ENCODE measurements at places on chromosomes 5 and 9.

DNA sequence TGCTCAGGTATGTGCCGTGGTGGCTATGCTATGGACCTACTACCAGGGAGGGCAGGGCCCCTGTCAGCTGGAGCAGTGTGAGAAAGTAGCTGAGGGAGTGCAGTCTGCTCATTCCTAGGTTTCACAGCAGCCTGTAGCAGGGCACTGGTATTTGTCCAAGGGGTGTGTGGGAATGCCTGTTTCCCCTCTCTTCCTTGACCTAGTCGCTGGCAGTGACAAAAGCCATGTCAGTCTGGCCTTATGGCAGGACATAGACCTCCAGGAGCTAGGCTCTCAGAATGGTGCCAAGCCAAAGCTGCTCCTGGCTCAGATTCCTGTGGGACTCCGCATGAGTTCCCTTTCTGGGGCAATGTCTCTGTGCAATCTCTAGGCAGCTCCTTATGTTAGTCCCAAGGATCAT, 253.9 kb upstream of the TYRP1 start:
- no peak for DNase-seq

DNA sequence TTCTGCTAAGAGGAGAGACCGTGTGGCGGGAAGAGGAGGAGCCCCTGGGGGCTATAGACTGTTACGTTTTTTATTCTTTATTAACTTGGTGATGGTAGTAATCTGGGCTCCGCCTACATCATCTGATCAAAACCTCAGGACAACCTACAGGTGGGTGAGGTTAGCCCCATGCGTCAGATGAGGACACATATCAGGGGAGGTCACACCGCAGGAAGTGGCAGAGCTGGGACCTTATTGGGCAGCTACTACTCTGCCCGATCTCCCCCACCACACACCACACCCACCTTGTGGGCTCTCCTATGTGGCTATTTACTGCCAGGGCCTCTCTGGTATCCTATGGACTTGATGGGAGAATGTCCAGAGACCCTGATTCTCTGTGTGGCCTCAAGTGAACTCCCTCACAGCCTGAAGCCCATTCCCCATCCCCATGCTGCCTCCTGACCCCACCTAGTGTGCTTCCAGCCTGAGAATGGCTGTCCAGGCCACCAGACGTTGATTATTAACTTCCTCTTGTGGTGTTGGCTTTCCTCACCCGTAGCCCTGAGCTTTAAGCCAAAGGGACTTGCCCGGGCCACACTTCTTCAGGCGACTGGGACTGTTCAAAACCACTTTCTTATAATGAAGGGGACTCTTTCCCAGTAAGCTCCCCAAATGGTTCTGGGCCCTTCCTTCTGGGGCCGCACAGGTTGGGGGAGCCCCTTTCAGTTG, 8.2 kb downstream of the UNC5A start:
- DNase-seq, result no peak

GRCh38 chr5:104512063-104512825, 949.7 kb upstream of the NUDT12 start:
- no peak for DNase-seq

DNA sequence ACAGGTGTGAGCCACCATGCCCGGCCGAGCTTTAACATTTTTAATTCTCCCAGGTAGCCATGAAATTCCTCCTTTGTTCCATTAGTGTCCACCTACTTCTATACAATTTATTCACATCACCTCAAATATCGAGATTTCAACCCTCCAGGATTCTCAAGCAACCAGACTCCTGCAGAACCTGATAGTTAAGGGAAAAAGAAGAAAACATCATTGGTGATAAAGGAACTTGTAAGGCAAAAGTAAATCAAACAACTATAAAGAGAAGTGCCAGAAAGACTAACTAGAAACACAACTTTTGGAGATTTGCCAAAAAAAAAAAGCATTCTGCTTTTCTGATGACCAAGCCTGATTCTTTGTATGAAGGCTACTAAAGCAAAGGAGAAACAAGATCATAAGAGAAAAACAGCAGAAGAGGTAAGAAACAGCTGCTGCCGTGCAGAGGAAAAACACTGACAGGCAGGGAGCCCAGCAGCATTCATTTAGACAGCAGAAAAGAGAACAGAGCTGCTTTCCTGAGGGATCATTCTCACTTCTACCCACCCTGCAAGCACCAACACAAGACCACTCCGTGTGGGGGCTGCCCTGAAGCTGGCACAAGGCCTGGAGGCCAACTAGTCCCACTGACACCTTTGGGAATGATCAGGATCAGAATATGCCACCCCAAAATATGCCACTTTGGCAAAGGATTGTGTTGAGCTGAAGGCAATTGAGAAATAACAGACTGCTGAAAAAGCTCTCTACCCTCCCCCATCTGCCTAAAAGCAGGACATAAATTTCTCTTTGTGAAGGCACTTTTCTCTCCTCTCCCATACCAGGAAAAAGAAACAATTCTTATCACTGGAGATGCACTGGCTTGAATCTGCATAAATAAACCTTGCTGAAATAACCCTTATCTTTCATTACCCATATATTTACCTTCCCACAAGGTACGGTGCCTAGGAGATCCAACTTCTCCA, 75.1 kb downstream of the ALDH7A1 start:
- no peak for DNase-seq

DNA sequence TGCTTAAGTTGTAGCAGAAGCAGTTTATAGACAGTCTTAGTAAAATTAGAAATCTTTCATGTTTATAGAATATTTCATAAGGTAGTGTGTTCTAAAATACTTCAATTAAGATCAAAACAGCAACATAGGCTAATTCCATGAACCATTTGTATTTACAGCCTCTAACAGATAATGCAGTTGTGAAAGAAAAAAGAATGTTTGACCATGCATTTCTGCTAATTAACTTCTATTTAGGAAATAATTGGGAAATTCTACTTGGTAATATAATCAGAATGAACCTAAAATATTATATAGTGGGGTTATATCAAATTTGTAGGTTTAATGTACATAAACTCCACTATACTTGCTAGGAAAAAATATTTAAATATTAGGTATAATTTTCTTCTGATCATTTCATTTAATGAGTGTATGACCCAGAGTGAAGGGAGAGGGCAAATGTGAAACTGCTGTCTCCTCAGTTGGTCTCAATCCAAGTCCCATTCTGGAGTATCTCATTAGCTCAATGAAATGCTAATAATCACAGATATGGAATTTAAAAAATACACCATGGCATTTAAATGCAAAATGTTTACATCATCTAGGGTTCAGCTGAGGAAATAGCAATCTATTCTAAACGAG, 34.9 kb downstream of the ALDH1A1 start:
- DNase-seq, result no peak

GRCh38 chr5:143337946-143338345, 65.5 kb downstream of the NR3C1 start:
- DNase-seq, result no peak

DNA sequence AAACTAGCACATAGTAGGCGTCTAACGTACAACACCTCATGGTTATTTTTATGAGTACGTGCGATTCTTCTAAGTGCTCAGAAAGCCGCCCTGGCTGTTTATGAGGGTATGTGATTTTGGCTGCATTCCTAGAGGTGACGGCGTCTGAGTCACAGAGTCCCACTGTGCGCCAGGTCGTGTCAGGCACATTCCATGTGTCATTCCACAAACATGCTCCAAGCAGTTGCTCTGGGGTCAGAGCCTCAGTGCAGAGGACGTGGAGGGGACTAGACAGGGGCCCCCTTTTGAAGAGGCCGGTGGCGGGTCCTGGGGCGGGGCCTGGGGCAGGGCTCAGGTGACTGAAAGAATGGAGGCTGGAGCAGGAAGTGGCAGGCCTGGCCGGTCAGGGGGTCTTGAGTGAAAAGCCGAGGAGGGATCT, 51.9 kb downstream of the NEK6 start:
- no peak for DNase-seq

- DNase-seq, result no peak
Measured at GRCh38 chr9:70147196-70147595, 103.5 kb downstream of the MAMDC2 start.

DNA sequence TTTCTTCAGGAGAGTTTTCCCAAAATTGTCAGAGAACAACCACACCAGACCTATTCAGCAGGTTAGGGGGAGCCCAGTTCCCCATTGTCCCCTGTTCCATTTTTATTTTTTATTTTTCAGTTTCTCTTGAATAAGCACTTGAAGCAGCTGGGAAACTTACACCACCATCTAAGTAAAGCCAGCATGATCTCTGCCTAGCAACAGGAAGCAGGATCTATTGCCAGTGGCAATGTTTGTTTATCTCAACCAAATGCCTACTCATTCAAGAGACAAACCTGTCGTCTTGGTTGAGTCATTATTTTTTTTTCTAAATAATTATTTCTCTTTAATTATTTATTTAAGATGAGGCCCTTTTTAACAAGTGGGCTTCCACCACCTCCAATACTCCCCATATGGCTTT, 379.3 kb downstream of the PLK2 start:
- DNase-seq, result no peak

DNA sequence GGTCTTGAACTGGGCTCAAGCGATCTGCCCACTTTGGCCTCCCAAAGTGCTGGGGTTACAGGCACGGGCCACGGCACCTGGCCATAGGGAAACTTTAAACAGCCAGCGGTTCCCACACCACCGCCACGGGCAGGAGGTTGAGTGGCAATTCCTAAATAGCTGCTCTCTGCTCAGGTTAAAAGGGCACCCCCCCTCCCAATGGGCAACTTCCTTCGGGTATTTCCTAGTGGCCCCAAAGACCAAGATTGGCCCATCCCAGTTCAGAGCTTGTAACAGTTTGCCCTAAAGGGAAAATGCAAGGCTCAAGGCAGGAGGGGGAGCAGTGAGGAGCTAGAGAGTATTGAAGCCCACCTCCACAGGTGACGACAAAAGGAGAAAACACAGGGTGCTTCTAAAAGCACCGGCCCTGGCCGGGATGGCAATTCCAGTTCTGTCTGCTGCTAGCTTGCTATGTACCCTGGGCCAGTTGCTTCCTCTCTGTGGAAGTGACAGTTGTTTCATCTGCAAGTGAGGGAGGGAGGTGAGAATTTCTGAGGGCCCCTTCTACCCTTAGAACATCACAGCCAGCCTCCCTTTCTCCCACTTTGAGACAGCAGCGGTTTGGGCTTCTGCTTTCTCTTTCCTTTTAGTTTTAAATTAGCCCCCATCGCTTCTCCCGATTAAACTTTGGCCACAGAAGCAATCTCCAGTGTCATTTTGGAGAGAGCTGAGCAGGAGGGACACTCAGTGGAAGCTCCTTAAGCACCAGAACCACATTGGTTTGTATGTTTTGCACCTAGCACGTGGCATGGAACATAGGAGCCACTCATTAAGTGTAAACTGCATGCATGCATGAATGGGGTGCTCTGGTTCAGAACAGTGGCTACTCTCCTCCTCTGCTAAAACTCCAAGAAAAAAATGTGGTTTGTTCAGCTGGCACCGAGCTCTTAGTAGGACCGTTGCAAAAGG, 17.3 kb upstream of the TNIP1 start:
- no peak for DNase-seq

Data from CD4-positive, alpha-beta T cell treated with Interleukin-2 at 100 ng/mL for 4 hours (primary cell).